Liver (tissue), 10 donors: ENCODE measurements at places on chromosomes 5 and 9.

GRCh38 chr9:87678650-87679355 is 47.1 kb upstream of the CTSL start:
- peak; percentile 68 for DNase-seq

GRCh38 chr5:119347991-119348390 is 7.8 kb upstream of the TNFAIP8 start:
- no peak for DNase-seq

DNA sequence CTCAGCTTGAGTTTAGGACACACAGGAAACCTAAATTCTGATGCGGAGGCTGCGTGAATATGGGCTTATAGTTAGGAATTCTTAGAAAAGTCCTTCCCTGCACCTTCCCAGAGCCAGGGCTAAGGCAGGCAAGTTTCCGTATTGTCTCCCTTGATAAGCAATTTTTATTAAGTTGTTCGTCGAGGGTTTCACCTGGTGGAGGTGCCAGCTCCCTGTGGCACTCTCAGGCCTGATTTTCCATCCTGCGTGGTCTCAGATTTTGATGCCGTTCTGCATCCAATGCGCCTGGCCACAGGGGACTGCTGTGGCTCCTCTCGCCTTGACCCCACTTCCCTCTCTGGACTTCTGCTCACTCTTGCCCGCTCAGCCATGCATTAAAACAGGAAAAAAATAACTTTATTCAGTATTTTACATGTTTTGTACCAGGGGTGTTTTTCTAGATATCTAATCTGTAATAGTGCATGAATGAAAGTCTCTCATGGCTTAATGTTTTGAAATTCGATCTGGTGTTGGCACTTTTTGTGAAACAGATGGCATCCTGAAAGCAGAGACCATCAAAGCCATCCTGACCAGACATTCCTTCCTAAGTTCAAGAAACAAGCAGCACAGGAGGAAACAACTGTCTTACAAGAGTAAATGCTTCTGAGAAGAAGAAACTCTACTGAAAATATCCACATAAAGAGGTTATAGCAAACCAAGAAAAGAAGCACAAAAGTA is 50.7 kb downstream of the TRIP13 start:
- DNase-seq, result no peak

DNA sequence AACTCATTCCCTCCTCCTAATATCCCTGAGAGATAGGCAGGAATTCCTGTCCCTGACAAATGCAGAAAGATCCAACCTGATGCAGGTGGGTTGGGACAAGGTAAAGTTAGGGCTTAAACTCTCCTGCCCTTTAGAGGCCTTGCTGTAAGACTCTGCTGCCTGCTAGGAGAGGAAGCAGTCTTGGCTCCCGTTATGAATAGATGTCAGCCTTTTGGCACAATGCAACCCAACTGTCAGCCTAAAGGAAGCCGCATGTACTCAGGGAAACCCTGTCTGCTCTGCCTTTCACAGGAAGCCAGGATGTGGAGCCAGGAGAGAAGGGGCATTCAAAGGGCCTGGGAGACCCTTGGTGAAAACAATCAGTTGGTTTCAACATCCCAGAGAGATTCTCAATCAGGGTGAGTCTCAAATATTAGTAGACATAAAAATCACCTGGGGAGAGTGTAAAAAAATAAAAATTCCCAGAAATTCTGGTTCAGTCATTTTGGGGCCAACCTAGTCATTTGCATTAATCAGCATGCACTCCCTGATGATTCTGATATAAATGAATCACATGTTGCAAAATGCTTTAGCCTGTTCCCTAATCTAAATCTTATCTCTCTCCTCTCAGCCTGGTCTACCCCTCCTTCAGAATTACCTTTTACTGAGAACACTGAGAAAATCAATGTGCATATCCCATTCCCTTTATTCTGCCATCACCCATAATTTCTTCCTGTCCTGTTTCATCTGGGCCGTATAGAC is 136.2 kb upstream of the TRIM32 start:
- no peak for DNase-seq

DNA sequence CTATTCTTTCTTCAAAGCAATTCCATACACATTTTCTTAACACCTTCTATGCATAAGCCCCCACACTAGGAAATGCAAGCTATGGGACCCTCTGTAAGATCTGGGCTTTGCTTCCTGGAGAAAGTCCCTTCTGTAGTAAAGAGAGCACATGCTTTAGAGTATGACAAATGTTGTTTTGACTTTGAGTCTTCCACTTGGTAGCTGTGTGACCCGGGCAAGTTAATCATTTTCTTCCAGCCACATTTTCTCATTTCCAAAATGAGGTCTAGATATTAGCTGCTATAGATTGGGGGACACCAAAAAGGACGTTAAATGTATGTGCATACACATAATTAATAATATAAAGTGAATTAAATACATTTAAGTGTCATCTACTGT is 334.0 kb downstream of the NFIB start:
- DNase-seq, result no peak

DNA sequence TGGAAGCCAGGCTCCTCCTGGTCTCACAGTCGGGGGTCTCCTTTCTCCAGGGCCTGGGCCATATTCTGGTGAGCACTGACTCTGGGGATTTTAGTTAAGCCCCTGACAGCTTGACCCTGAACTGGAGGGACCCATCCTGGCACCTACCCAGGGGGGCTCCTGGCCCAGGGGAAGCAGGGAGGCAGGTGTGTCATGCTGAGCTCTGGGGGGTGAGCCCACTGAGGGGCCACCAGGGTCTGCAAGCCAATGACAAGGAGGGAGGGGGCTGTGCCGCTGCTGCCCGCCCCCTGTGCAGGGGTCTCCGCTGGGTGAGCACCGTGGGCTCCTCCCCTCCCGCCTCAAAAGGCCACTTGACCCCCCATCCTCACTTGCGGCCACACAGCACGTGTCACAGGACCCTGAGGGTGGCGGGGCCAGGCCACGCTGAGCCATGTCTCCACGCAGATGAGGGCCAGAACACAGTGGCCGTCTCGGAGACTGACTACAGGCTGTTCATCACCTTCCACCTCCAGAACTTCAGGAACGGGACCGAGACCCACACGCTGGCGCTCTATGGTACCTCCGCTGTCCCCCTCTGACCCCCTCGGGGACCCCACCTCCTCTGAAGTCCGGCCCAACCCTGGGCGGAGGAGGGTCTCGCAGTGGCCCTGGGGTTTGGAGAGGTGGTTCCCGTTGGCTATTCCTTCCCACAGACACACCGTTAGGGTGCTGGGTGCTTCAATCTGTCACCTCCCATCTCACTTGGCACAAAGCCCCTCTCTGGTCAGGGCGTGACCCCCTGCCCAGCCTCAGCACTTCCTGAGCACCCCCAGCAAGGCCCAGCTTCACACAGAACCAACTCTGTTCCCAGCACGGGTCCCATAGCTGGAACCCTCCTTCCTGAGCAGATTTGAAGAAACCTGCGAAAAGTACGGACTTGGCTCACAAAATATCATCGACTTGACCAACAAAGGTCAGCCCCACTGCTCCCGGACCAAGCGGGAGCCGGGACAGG is 2.0 kb downstream of the LCN9 start:
- no peak for DNase-seq
